ENCODE measurements at places on chromosomes 5 and 9.

DNA sequence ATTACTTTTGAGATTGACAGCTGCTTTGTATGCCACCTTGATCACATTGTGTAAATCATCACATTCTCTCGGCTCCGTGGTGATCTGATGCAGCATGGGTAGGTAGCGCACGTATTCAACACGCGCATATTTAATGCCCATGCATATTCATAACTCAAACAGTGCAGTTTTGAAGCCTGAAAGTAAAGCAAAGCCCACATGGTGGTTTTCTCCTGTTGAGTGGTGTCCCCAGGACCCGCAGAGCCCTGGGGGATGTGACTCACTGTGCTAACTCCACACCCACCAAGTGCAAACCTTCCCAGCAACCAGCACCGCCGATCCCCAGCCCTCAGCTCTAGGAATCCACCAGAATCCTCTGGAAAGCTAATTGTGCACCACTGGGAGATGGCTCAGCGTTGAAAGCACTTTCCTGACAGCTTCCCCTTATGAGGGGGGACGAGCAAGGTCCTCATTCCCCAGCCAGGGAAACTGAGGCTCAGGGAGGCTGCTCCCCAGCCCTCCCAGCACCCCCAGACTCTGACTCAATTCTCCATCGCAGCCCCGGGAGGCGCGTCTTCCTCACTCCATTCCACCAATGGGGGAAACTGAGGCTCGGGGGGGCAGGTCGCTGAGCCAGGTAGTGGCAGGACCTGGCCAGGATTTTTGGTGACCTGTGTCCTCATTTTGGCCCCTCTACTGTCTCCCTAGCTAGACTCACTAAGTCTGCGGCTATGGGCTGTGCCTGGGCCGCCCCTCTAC, 46.4 kb downstream of the SARDH start:
- DNase-seq, result no peak

- no peak for DNase-seq
These were observed 1717.1 kb downstream of the EFNA5 start for GRCh38 chr5:105953616-105954015.

DNA sequence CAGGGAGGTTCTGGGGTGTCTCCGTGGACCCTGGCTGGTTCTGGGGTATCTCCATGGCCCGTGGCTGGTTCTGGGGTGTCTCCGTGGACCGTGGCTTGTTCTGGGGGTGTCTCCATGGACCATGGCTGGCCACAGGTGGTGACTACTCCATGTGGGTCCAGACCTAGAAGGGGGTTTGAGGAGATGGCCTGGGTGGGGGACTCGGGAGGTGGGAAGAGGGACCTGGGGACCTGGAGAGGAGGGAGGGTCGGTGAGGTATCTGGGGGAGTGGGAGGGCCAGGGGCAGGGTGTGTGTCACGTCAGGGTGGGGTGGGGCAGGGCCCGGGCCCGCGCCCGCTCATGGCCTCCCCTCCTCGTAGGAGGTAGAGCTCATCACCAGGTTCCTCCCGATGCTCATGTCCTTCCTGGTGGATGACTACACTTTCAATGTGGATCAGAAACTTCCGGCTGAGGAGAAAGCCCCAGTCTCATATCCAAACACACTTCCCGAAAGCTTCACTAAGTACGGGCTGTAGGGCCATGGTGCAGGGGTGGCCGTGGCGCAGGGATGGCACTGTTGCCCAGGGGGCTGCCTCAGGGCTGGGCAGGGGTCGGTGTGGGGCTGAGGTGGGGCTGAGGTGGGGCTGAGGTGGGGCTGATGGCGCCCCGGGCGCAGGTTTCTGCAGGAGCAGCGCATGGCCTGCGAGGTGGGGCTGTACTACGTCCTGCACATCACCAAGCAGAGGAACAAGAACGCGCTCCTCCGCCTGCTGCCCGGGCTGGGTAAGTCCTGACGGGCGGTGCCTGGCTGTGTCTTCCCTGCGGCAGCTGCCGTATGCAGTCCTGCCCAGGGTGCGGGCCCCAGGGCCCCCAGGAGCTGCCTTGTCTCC, 10.7 kb upstream of the TOR4A start:
- no peak for DNase-seq

GRCh38 chr5:57199866-57200265, 26.0 kb downstream of the GPBP1 start:
- DNase-seq, result no peak

DNA sequence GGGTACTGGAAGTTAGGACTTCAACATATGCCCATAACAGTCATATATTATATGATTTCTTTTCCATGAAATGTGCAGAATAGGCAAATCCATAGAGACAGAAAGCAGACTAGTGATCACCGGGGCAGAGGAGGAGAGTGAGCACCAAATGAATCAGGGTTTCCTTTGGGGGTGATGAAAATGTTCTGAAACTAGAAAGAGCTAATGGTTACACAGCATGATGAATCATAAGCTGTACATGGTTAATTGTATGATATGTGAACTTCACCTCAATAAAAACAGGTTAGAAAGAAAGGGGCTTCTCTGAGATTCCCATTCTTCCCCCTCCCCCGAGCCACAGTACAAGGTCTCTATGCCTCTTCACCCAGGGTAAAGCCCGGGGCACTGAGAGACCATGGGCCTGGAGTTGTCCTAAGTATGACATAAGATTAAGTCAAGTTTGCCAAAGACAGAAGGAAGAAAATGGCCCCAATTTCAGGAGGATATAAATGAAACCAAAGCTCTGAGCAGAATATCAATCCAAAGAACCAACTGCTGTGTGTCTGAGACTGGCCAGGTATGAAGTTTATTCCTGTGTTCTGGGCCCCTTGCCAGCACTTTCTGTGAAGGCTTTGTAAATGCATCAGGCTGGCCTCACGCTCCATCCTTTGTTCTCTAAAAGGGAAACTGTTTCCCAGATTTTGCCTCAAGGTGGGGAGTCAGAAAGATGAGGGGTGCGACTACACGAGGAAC, 243.8 kb downstream of the CDK5RAP2 start:
- DNase-seq, result no peak

All from activated T-helper 1 cell treated with anti-CD3 and anti-CD28 coated beads, Interleukin-2, amount 50 U/mL, for 16 hours (primary cell).